Activated naive CD8-positive, alpha-beta T cell treated with anti-CD3 and anti-CD28 coated beads for 36 hours (primary cell): ENCODE measurements at places on chromosomes 11 and 22. TPM values are rescaled to one million over a fixed set of nuclear protein-coding genes. Genes with fewer than 3 reads are reported as not detected.

PTPRCAP gene
- total RNA-seq = 110 TPM

PGA5 gene
- not detected for total RNA-seq

FREY1 gene
- 0.80 TPM for total RNA-seq

PARVG gene
- 68.7 TPM for total RNA-seq

GRCh38 chr22:30398685-30399680 is 2.2 kb downstream of the SEC14L2 start:
- no peak for DNase-seq

GRCh38 chr11:21396342-21397008 is 727.1 kb downstream of the NELL1 start:
- DNase-seq = no peak

DNA sequence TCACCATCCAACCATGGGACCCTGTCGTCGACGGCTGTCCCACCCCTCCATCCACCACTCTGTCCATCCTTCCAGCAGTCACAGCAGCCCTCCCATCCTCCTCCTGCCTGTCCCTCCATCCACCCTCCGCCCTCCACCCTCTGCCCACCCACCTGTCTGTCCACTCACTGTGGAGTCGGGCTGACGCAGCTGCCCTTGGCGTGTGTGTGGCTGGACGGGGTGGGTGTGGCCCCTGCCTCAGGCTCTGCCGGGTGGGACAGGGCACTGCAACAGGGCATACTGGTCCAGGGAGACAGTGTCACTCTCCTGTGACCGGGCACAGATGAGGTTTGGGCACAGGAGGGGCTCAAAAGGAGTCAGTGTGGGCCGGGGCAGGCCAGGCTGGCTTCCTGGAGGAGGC is 1.9 kb downstream of the PKP3 start:
- no peak for DNase-seq

DNA sequence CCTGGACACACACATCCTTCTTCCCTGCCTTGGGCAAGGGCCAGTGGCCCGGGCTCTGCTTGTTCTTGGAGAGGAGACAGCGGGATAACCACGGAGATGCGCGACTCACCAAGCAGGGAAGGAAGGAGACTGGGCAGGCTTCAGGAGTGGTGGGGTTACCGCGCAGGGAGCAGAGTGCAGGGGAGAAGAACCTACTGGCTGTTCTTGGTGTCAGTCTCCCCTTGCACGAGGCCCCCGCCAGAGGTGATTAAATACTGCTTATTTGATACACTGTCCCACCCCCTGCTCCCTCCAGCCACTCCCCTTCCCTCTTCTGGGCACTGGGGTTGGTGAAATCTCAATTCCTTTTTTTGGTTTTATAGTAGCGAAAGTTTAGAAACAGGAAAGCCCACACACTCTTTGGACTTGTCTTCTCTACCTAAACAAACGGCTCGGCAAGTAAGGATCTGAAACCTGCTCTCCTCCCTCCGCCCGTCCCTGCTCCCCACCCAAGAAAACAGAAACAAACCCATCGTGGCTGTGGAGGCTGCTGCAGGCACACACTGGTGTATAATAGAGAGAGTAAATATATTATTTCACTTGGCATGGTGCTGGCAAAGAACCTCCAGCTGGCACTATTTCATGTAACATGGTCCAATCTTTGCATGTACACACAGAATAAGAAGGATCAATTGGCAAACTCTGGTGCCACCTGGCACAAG is 10.8 kb downstream of the LARGE2 start:
- no peak for DNase-seq

GRCh38 chr11:1791912-1792311 is 28.2 kb upstream of the CTSD start:
- no peak for DNase-seq

DNA sequence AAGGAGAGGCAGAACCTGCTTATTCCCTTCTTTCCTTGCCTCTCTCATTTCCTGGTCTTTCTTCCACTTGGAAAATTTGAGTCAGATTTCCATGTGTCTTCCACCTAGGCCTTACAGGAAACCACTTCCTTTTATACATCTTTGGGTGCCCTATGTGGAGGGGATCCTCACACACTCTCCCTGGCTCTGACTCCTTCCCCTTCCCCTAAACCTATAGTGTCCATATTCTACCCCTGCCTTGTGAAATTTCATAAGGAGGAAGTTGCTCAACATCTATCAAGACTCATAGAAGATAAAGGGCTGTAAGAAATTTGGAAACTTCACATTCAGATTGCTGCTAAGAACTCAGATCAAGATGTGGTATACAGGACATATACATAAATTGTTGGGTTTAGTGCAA is 20.4 kb downstream of the TUG1 start:
- no peak for DNase-seq

GRCh38 chr11:59667812-59668187 is 1.0 kb downstream of the PATL1 start:
- DNase-seq = no peak

DNA sequence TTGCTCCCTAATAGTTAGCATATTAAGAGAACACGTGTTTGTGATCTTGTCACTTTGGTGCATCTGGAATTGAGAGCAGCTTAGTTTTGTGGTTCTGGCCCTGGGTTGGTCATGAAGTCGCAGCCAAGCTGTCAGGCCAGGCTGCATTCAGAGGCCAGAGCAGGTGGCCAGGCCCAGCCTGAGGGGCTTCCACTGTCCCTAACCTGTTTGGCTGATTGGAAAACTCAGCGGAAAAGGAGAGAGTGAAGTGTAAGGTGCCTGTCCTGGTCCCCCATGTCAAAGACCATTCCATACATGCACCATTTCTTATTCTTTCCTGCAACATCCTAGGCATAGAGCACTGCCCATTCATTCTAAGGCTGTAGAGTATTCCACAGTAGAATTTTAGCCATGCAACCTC is 111.5 kb upstream of the IGLL5 start:
- no peak for DNase-seq

- DNase-seq = no peak
These were observed 58.7 kb upstream of the SLC5A12 start for GRCh38 chr11:26780376-26781085.

DNA sequence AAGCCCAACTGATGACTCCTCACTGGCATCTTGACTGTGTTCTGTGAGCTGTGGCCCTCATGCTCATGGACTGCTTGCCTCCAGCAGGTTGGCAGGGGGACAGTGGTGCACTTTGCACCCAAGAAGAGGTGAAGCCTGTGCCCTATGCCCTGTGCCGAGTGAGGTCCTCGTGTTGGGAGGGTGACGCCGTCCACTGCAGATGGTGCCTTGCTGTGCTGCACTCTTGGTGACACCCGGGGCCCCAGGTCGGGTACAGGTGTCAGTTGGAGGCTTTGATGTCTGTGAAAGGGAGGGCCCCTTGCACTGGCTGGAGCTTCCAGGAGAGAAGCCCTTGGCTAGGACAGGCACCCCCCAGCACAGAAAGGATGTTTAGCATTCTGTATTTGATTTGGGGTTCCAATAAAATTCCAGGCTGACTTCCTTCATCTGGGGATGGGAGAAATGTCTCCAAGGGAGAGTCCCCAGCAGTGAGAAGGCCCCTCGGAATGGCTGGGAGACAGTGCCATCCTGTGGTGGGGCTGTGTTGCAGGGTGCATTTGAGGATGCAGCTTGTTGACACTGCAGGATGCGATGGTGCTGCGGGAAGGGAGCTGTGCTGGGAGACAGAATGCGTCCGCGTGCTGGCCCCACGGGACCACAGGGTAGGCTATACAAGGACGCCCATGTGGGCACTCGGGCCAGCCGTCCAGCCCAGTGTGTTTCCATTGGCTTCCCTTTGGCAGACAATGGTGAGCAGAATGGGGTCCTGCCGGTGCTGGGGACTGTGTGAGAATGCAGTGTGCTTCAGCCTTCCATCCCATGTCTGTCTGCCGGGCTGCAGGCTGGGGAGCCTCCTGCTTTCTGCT is 2.5 kb upstream of the ZDHHC8 start:
- DNase-seq = peak; percentile 58

GRCh38 chr22:35930933-35931332 is 97.7 kb downstream of the RBFOX2 start:
- DNase-seq = no peak

- DNase-seq = no peak
These were observed 104.7 kb upstream of the BID start for GRCh38 chr22:17878941-17879340.

DNA sequence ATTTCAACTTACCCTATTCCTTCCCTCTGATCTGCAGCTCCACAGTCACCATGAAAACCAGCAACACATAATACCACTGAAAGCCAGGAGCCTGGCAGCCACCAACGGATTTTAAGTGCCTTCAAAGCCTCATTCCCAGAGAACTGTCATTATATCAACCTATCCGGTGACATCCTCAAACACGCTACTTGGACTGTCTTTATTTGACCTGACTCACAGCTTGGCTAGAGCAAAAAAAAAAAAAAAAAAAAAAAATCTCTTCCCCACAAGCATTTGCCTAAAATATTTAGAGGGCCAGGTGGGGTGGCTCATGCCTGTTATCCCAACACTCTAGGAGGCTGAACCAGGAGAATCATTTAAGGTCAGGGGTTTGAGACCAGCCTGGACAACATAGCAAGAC is 32.4 kb upstream of the ARHGAP32 start:
- DNase-seq = no peak

GRCh38 chr11:2570841-2571597 is 126.2 kb downstream of the KCNQ1 start:
- no peak for DNase-seq

GRCh38 chr11:66979336-66979980 is 4.4 kb downstream of the C11orf86 start:
- DNase-seq = no peak

DNA sequence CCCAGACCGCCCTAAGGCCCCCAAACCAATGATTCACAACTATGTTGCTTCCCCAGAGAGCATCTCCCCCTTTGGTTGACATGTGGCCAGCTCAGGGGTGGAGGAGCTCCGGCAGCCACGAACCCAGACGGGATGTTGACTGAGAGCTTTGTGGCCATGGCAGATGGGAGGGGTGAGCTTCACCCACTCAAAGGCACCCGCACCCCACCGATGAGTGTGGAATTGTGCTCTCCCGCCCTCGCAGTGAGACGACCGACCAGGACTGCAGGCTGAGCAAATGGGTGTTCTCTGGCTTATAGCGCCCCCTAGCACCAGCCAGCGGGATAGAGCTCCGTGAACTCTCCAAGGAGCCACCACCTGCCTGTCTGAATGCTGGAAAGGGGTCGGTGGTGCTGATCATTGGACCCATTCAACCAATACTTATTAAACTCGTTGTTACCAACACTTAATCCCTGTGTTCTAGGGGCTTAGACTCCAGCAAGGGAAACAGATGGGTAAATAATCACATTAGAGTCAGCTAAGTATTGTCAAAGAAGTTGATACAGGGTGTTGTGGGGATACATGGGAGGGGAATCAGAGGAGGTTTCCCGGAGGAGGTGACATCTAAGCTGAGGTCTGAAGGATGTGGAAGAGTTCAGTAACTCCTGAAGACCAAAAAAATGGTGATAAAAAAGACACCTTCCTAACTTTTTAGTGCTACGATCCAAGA is 4.5 kb upstream of the TIMP3 start:
- DNase-seq = peak; percentile 56
